Naive thymus-derived CD8-positive, alpha-beta T cell (primary cell): ENCODE measurements at places on chromosomes 16 and 17. TPM values are rescaled to one million over a fixed set of nuclear protein-coding genes. Genes with fewer than 3 reads are reported as not detected.

Gene NETO2
- total RNA-seq: 0.29 TPM

GRCh38 chr17:82424001-82424862 is 5.8 kb upstream of the OGFOD3 start:
- H3K4me3 ChIP-seq: no peak overlapping the region
- H3K27ac ChIP-seq: no peak overlapping the region
- H3K4me1 ChIP-seq: peaks cover 11% of the 10 kb centered on the region
- H3K27me3 ChIP-seq: no peaks in the 10 kb centered on the region
- peak; percentile 46 for DNase-seq

Gene SPATA32
- 0.47 TPM for total RNA-seq

Gene USH1G
- total RNA-seq: not detected

DNA sequence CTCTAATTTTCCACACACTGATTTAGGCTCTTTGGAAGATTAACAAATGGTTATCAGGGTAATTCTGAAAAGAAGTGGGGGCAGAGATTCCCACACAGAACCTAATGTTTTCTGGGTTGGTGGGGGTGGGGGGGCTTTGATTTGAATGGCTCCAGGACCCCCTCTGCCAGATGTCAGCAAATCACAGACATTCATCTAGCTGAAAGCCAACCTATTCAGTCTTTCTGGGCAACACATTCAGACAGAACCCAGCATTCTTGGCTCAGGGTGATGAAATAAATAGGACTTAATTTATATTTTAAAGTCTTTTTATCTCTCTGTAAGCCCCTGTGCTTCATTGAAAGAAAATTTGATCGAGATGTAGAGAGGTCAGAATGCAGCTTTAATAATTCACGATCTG is 533.2 kb downstream of the XYLT1 start:
- no peaks in the 10 kb centered on the region for H3K27me3 ChIP-seq
- no peak overlapping the region for H3K27ac ChIP-seq
- no peaks in the 10 kb centered on the region for H3K4me1 ChIP-seq
- no peaks in the 10 kb centered on the region for H3K36me3 ChIP-seq
- DNase-seq: no peak

GRCh38 chr17:63035271-63035670 is 69.2 kb downstream of the TANC2 start:
- H3K4me1 ChIP-seq: peaks cover 14% of the 10 kb centered on the region
- no peak for DNase-seq
- no peaks in the 10 kb centered on the region for H3K27me3 ChIP-seq
- peaks cover 25% of the 10 kb centered on the region for H3K36me3 ChIP-seq
- H3K4me3 ChIP-seq: no peak overlapping the region

GRCh38 chr16:49414671-49415070 is 41.1 kb downstream of the C16orf78 start:
- H3K4me3 ChIP-seq: no peak overlapping the region
- peaks cover 2% of the 10 kb centered on the region for H3K4me1 ChIP-seq
- no peaks in the 10 kb centered on the region for H3K27me3 ChIP-seq
- H3K36me3 ChIP-seq: no peaks in the 10 kb centered on the region
- DNase-seq: no peak

Gene GTF3C1
- 56.6 TPM for total RNA-seq

DNA sequence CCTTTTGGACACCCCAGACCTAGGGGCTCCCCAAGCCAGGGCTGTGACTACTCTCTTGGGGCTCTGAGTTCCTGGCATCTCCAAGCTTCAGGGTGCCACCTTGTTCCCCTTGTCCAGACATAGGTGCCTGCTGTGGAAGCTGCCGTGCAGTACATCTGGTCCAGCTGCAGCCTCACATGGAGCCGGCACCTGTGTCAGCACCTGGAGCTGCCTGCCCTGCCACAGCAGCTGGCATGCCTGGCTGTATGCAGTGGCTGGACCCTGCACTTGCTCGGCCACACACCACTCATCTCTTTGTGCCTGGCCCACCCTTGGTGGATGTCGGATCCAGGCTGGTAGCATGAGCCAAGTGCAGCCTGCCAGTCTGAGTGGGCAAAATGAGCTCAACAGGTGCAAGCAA is 775.8 kb downstream of the CDH11 start:
- no peaks in the 10 kb centered on the region for H3K27me3 ChIP-seq
- H3K4me3 ChIP-seq: no peak overlapping the region
- H3K4me1 ChIP-seq: no peaks in the 10 kb centered on the region
- no peaks in the 10 kb centered on the region for H3K36me3 ChIP-seq
- H3K27ac ChIP-seq: no peak overlapping the region
- DNase-seq: no peak

- peak overlapping the region; percentile 64 for H3K4me3 ChIP-seq
- no peaks in the 10 kb centered on the region for H3K27me3 ChIP-seq
- DNase-seq: peak; percentile 70
- H3K4me1 ChIP-seq: peaks cover 32% of the 10 kb centered on the region
Observed at GRCh38 chr16:89122322-89122851, 28.7 kb downstream of the ACSF3 start.

- no peaks in the 10 kb centered on the region for H3K4me1 ChIP-seq
- DNase-seq: no peak
- H3K36me3 ChIP-seq: no peaks in the 10 kb centered on the region
- peaks cover 15% of the 10 kb centered on the region for H3K27me3 ChIP-seq
- H3K27ac ChIP-seq: no peak overlapping the region
- no peak overlapping the region for H3K4me3 ChIP-seq
Observed at GRCh38 chr17:41707803-41708669, 4.1 kb upstream of the GAST start.

GRCh38 chr16:65744401-65744800 is 622.1 kb upstream of the CDH5 start:
- H3K27ac ChIP-seq: no peak overlapping the region
- no peaks in the 10 kb centered on the region for H3K4me1 ChIP-seq
- H3K4me3 ChIP-seq: no peak overlapping the region
- no peaks in the 10 kb centered on the region for H3K27me3 ChIP-seq
- H3K36me3 ChIP-seq: no peaks in the 10 kb centered on the region

Gene CCL22
- 6.5 TPM for total RNA-seq

DNA sequence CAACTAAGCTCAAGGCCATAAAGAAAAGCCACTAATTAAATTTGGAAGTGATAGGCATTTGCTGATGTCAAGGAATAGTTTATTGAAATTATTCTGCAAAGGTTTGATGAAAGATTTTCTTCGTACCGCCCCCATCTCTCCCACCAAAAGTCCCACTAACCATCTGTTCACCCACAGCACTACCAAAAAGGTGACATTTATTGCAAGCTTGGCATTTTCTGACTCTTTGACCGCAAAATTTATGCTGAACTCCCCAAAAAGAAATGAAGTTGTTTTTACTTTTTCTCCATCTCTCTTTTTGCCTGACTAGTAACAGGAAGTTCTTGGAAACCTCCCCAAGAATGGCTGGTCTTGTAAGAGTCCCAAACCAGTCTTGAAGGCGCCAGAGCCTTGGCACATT is 384.9 kb upstream of the SOX9 start:
- H3K4me1 ChIP-seq: no peaks in the 10 kb centered on the region
- no peak overlapping the region for H3K4me3 ChIP-seq
- no peaks in the 10 kb centered on the region for H3K36me3 ChIP-seq
- no peak for DNase-seq
- no peaks in the 10 kb centered on the region for H3K27me3 ChIP-seq
- no peak overlapping the region for H3K27ac ChIP-seq

Gene PIRT
- total RNA-seq: not detected

GRCh38 chr16:89536371-89536770 is 24.1 kb upstream of the RPL13 start:
- no peak overlapping the region for H3K4me3 ChIP-seq
- H3K27me3 ChIP-seq: no peaks in the 10 kb centered on the region
- H3K36me3 ChIP-seq: no peaks in the 10 kb centered on the region
